ENCODE measurements at places on chromosomes 2 and 18.

- DNase-seq = no peak
These were observed 72.0 kb upstream of the EPB41L5 start for GRCh38 chr2:119940856-119941255.

DNA sequence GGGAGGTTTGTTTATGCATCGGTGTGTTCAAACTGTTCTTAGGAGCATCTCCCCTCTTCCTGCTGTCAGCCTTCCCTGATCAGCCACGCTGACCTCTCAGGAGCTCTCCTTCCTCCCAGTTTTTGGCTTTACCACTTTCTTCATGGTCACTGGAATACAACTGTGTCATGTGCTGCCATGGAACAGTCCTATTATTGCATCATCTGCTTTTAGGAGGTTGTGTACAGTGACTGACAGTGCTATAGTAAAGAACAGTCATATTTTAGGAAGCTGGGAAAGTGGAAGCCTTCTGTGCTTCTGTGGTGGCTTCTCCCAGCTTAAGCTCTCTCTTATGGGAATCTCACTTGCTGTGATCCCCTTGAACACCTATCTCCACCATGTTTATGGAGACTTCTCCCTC lies 165.5 kb downstream of the TPGS2 start:
- no peak for DNase-seq

- DNase-seq = no peak
These were observed 63.8 kb downstream of the TTC21B start for GRCh38 chr2:165889798-165890197.

DNA sequence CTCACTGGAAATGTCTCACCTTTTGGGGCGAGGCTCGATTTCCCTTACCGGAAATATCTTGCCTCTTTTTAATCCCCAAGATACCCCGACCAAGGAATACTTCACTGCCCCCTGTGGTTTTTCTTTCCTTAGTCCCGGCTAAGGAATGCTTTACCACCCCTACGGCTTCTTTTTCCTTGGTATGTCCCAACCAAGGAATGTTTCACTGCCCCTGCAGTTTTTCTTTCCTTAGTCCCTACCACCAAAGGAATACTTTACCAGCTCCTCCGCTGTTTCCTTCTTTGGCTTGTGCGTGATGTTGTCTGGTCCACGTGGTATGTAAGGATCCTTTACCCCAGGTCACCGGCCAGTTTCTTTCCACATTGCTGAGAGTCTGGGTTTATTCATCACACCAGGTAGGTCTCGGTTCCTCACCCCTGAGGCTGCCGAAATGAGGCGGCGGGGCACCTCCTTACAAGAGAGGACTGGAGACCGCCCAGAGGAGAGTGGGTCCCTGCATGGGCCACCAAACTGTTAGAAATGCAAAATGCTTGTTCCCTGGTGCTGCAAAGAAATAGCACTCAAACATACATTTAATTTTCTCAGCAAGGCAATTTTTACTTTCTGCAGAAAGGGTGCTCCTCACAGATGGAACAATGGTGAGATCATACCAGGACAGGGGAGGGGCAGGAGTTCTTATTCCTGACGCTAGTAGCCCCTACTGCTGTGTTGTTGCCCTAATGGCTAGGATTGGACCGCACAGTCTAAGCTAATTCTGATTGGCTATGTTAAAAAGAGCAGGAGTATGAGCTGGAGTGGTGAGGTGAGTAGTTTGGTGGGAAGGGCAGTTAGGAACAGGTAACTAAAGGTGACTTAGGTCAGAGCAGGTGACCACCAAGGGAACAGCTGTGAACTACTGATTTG lies 33.4 kb upstream of the CLASP1 start:
- no peak for DNase-seq

GRCh38 chr2:214713080-214713830 lies 96.2 kb downstream of the BARD1 start:
- no peak for DNase-seq

GRCh38 chr2:109386004-109386695 lies 227.6 kb downstream of the SEPTIN10 start:
- no peak for DNase-seq

DNA sequence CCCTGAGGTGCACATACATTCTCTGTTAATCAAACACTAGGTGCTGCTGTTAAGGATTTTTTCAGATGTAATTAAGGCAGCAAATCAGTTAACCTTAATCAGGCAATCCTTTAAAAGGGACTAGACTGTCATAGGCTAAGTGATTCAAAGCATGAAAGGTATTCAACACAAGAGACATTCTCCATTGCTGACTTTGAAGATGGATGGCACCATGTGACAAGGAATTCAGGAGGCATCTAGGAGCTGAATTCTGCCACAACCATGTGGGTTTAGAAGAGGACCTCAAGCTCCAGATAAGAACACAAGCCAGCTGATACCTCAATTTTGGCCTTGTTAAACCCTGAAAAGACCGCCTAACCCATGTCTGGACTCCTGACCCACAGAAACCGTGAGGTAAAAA lies 84.0 kb downstream of the SMAD2 start:
- no peak for DNase-seq

GRCh38 chr2:173230181-173230580 lies 124.5 kb upstream of the CDCA7 start:
- no peak for DNase-seq
